ENCODE measurements at places on chromosomes 6 and 20. TPM values are rescaled to one million over a fixed set of nuclear protein-coding genes. Genes with fewer than 3 reads are reported as not detected.

SLC17A3 gene
- total RNA-seq = 0.17 TPM

SULF2 gene
- total RNA-seq = 92.1 TPM

TINAG gene
- not detected for total RNA-seq

MLN gene
- not detected for total RNA-seq

SNAI1 gene
- 1.5 TPM for total RNA-seq

FBXO30 gene
- 18.5 TPM for total RNA-seq

LY6G6D gene
- total RNA-seq = not detected

All from dermis blood vessel endothelial cell (primary cell).